H54 (cell line): ENCODE measurements at places on chromosomes 11 and 22.

DNA sequence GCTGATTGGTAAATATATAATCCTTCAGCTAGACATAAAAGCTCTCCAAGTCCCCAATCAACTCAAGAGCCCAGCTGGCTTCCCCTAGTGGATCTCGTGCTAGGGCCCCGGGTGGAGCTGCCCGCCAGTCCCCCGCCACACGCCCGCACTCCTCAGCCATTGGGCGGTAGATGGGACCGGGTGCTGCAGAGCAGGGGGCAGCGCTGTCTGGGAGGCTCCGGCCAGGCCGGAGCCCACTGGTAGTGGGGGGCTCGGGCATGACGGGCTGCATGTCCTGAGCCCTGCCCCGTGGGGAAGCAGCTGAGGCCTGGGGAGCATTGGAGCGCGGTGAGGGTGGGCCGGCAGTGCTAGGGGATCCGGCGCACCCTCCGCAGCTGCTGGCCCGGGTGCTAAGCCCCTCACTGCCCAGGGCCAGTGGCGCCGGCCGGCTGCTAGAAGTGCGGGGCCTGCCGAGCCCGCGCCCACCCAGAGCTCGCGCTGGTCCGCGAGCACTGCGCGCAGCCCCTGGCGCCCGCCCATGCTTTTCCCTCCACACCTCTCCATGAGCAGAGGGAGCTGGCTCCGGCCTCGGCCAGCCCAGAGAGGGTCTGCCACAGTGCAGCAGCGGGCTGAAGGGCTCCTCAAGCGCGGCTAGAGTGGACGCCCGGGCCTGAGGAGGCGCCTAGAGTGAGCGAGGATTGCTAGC is 1680.6 kb upstream of the RAG2 start:
- no peak for DNase-seq

DNA sequence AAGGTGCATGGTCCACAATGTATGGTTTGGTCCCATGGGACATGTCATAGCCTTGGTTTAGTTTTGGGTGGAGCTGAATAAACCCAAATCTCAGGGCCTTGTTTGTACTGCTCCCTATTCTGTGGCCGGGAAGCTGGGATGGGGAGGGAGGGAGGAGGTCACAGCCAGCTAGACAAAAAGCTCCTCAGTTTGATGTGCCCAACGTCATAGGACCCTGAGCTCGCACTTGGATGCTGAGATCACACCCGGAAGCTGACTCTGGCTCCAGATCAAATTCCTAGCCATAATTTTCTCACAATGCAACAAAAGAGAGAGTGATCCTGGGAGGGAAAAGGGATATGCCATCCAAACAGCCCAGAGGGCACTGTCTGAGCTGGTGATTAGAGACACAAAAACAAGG is 1.5 kb downstream of the HSPB2 start:
- DNase-seq, result no peak

GRCh38 chr11:46718155-46719019 is 626 bp upstream of the F2 start:
- peak; percentile 44 for DNase-seq

DNA sequence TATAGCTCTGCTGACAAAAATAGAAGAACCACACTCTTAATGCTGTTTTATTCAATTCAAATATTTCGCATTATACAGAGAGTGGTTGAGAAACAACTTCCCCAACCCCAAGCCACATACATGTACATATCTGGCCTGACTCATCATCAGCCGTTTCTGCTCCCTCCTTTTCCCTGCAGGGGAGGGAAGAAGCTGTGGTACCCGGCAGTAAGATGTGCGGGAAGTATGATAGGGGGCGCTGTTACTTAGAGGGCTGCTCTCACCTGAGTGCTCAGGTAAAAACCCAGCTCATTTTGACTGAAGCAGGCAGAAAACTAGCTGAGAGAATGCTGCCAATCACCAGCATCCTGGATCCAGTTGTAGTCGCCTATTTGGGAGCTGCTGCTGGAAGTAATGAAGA is 85.5 kb downstream of the NELL1 start:
- peak; percentile 25 for DNase-seq

- peak; percentile 61 for DNase-seq
Observed at GRCh38 chr11:44564670-44565210, 723 bp upstream of the CD82 start.

DNA sequence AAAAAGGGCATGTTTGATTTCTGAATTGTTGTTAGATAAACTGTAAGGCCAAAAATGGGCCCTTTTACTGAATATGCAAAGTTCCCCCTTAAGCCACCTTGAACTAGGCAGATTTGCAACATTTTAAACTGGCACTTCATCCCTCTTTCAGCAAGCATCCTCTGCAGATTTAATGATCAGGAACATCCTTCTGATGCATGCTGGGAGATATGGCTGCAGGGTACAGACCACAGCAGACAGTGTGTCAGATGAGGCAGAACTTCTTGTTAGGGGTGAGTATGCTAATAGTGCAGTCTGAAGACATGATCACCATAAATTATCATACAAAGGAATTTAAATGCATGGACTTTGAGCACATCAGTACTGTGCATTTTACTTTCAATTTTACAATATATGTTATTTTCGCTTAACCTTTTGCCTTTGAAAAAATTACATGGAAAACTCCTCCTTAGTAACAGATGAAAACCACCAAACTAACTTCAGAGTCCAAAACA is 462.5 kb upstream of the ARHGAP42 start:
- DNase-seq, result no peak

- no peak for DNase-seq
Observed at GRCh38 chr11:77619576-77620198, 17.9 kb downstream of the CLNS1A start.

DNA sequence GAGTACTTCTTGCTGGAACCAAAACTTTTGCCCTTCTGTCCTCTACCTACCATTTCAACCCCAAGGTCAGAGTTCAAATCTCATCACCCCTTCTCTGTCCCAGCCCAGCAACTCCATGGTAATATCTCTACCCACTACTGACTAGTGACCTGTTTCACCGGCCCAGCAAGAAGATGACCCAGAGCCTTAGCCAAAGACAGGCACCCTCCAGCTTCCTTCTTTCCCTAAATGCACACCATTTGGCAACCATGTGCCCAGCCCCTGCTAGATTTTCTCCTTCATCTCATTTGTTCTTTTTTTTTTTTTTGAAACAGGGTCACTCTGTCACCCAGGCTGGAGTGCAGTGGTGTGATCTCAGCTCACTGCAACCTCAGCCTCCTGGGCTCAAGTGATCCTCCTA is 14.9 kb downstream of the ARAP1 start:
- DNase-seq, result no peak
